ENCODE measurements at places on chromosomes 5 and 9.

- DNase-seq = no peak
Observed at GRCh38 chr5:67639976-67640375, 443.4 kb upstream of the CD180 start.

GRCh38 chr5:115571441-115571878 lies 26.9 kb upstream of the FEM1C start:
- DNase-seq = no peak

DNA sequence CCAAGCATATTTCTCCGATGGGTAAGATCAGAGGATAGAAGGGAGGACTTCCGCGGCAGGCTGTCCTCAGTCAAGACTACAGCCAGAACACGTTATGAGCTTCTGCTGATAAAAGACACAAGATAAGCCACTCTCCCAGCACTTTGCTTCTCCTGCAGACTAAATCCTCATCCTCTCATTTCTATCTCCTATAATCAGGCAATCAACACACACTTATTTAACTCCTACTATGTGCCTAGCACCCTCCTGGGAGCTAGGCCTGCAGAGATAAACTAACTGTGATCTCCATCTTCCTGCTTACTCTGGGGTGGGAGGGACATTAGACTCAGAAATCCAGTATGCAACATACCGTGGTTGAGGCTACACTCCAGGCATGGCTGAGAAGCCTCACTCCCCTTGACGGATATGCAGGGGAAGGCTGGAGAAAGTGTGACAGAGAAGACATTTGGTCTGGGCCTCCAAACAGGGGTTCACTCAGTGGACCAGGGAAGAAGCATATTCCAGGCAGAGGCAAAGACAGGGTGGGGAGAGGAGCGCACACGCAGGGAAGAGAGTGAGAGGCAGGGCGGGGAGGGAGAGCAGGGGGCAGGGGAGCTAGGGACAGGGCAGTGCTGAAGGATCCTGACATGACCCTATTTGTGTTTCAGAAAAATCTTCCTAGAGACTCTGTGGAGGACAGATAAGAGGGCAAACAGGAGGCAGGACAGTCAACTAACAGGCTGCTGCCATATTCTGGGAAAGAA lies 274.1 kb downstream of the DENND1A start:
- DNase-seq = no peak

DNA sequence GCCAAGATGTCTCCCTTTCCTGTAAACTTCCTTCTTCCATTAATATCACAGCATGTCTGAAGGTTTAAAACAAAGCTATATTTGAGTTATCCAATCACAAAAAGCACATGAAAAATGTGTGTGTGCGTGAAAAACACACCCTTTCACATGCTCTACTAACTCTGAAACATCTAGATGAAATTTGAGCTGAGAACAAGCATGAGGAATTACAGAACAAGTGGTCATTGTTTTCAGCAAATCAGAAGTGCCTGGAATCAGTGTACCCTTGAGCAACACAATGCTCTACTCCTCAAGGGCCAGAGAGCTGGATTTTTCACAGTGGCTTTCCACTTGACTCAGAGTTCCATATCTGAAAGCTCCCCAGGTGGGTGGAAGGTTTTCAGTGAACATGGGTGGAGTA lies 255.9 kb downstream of the PSAT1 start:
- no peak for DNase-seq

DNA sequence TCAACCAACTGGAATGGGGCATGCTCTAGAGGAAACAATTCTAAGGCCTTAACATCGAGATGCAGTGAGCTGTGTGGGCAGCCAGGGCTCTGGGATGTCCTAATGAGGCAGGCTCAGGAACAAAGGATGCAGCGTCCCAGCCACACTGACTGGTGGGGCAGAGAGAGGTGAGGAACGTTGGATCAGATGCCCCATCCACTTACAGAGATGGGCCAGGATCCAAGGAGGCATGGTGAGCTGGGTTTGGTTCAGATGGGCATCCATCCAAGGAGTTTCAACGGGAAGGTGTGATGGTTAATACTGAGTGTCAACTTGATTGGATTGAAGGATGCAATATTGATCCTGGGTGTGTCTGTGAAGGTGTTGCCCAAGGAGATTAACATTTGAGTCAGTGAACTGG lies 15.5 kb upstream of the MARCHF6 start:
- DNase-seq = no peak

DNA sequence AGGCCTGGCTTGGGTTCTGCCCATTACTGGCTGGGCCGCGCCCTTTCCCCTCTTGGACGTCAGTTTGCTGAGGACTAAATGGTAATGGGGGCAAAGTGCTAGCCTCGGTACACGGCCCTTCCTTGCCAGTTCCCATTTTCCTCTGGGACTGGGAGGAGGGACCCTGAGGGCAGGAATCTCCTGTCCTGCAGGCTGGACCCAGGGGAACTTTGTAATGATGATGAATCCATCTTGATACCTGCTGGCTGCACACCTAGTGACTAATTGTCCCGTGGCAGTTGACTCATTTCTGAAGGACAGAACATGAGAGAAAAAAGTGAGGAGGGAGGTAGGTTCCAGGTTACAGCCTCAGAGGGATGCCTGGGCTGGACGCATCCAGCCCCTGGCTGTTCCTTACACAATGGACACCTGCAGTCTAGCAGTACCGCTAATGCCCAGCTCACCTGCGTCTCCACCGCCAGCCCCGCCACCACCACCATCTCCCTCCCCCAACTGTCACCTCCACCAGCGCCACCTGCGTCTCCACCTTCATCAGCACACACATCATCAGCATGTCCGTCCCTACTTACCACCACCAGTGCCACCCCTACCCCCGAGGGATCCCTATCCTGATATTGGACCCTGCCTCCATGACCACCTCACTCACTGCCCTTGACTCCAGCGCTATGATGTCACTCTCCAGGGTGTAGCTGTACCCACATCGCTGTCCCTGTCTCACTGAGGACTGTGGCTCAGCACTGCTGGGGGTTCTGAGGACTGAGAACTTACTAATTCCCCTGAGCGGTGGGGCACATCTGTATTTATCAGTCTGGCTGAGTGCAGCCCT lies 4.3 kb downstream of the CDHR2 start:
- no peak for DNase-seq

DNA sequence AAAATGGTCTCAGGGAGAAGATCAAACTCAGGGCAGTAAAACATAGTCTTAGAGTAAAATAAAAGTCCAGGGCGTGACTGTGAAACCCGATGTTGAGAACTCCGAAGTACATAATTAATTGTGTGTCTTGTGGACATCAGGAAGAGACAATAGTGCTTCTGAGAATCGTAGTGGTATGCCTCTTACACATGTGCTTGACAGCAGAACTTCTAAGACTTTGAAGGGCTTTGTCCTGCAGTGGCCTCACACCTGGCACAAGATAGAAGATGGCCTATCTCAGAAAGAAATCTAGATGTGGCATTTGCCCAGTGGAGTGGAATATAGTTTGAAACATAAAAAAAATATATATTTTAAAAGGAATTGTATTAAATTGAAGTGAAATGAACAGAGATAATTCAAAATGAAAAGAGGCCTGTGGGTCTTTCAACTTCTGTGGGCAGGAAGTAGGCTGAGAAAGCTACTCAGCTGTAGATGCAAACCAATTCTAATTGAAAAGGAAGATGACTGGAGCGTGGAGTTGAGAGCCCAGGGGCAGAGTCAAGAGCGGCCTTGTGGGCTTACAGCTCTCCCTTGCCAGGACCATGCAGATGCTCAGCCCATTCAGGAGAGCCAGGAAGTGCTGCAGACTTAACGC lies 468.4 kb downstream of the KDM4C start:
- no peak for DNase-seq

GRCh38 chr5:170791325-170791954 lies 7.9 kb downstream of the GABRP start:
- no peak for DNase-seq

GRCh38 chr5:126808521-126808988 lies 31.6 kb downstream of the LMNB1 start:
- DNase-seq = no peak

Data from stimulated activated naive CD4-positive, alpha-beta T cell treated with Interleukin-2 at 50 U/mL for 16 hours (primary cell).